ENCODE measurements at places on chromosomes 1 and 21. TPM values are rescaled to one million over a fixed set of nuclear protein-coding genes. Genes with fewer than 3 reads are reported as not detected.

DNA sequence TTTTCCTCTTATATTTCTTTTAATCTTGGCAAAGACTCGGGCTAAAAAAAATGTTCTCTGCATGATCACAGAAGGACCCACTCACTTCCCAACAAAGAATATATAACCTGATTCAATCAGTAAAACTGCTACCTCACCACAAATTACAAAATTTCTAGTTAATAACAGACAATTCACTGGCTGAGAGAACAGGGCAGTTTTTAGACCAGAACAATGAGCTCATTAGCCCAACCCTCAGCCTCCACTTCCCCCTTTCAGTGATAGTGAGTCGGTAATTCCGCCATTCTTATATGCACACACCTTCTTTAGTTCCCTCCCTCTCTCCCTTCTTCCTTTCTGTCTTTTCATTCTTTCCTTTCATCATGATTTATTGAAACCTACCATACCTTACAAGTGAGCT, 8.9 kb downstream of the SIPA1L2 start:
- no peak for DNase-seq

DNA sequence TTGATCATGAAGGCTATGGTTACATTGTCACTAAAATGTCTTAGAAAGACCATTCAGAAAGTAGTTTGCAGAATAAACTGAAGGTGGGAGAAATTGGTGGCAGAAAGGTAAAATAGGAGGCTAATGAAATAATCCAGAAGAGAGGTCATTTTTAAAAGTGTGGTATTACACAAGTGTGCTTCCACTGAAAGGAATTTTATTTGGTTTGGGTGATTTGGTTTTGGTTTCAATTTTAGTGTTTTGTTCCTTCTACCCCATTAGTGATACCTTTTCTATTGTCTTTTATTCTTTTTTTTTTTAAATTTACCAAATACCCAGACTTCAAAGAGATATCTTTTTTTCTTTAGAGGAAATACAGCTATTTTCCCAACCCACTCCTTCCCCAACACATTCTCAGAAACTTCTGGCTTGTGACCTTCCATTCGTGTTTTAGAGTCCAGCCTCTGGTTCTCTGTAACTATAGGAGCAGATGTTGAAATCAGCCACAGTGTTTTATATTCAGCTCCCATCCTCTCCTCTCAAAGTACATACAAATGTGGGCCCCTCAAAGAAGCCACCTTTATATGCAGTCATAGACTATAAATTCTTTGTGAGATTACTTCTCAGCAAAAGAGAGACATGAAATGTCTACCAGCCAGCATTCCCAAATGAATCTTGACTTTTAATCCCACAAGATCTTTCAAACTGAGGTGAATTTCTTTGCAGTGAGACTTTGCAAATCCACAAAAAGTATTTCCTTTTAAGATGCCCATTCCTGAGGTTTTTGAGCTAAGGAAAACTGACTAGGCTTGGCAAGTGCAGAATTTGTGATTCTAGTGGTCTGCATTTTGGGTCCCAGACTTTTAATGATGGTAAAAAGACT, 42.0 kb upstream of the PALMD start:
- no peak for DNase-seq

DNA sequence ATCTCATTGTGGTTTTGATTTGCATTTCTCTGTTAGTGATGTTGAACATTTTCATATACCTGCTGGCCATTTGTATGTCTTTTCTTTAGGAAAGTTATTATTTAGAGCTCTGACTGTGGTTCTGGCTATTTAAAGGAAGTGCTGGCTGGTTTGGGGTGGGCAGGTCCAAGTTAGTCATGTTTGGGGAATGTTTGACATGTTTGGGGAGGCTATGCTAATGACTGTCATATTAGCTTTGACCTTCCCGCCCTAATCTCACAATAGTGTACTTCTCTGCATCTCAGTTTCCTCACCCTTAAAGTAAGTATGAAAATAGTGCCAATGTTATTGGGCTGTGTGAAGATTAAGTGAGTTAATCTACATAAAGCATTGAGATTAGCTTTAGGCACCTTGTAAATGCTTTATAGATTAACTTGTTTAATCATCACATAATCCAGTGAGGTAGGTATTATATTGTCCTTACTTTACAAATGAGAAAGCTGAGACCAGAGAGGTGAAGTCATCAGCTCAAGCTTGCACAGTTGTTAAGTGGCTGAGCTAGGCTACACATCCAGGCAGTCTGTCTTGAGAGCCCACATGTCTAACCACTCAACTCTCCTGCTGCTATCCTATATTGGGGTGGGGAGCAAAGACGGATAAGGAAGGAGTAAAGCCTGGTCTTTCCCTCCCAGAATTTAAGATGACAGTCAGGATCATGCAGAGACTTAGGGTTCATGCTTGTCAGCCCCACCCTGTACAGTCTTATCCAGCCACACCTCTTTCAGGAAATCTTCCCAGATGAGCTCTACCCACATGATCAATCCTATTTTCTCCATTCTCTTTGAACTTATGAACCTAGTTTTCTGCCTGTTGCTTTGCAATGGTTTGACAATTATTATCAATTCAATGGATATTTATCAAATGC, 22.8 kb upstream of the CRNN start:
- no peak for DNase-seq

DNA sequence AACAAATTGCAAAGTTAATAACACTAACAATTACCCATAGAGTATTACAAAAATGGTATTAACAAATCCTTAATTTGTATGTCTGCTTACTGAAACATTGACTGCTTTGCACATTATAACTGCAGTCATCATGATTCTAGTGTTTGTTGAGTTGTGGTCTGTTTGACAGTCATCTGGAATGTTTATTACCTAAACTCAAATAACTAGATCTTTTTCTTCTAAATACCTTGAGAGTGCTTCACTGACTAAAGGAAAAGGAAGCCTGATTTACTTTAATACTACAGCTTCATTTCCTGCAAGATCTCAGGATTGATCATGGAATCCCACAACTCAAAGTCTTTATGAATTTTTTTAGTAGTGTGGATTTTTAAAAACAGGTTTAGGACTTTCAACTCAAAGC, 70.0 kb downstream of the HMCN1 start:
- DNase-seq, result no peak

- DNase-seq, result peak; percentile 62
These were observed 22.4 kb downstream of the EDN2 start for GRCh38 chr1:41461790-41462679.

DNA sequence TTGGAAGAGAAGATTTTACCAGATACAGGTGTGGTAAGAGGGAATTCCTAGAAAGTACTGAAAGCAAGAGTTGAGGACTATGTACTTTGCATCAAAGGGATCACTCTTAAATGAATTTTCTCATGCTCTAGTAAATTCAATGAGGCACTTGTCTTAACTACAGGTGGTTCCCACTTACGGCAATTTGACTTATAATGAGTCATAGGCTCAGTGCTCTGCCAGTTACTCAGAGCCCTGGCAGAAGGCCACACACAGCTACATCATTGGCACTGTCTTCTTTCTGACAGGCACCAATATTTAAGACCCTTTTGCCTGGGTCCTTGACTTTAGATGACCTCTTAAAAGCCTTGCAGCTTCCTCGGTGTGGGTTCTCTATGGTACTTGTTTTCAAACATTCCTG, 15.9 kb upstream of the ADAMTS5 start:
- peak; percentile 70 for DNase-seq

- DNase-seq, result peak; percentile 29
These were observed 39.5 kb downstream of the ERI3 start for GRCh38 chr1:44315521-44315920.

DNA sequence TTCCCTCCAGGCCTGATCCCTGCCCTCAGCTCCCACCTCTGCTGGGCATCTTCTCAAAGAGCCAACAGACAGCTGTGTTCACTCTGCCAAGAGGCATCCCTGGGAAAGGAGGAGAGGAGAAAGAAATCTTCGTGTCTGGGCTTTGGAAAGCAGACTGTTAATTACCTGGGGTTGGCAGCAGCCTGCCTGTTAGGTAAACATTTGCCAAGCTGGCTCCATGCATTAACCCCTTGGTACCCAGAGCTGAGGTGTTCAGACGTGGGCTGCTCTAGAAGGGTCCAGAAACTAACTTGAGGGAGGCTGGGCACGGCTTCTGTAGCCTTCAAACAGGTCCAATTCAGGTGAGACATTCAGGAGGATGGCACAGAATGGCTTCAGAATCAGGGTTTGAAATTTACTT, 8.7 kb upstream of the EXTL1 start:
- no peak for DNase-seq

KRTAP21-3 gene
- not detected for total RNA-seq

STUM gene
- total RNA-seq, result 1.1 TPM

CSTB gene
- 11.9 TPM for total RNA-seq

ZNF672 gene
- total RNA-seq, result 51.4 TPM
